ENCODE measurements at places on chromosomes 7 and 10.

DNA sequence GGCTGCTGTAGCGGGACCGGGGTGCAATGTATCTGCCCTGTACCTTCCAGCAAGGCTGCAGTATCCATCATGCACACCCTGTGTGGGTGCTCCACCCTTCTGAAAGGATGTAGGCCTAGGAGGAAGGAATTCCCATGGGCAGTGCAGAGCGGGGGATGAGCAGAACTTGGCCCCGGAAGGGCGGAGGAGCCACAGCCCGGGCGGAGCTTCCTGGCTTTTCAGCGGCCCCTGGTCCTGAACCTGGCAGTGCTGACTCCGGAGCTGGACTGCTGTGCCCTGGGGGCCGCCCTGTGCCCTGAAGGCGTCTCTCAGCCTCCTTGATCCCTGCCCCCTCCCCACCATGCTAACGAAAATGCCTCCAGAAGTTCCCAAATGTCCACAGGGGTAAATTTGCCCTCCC is 175.8 kb downstream of the TCERG1L start:
- DNase-seq, result no peak

- no peak for DNase-seq
These were observed 13.3 kb upstream of the SLC18A3 start for GRCh38 chr10:49596836-49597235.

DNA sequence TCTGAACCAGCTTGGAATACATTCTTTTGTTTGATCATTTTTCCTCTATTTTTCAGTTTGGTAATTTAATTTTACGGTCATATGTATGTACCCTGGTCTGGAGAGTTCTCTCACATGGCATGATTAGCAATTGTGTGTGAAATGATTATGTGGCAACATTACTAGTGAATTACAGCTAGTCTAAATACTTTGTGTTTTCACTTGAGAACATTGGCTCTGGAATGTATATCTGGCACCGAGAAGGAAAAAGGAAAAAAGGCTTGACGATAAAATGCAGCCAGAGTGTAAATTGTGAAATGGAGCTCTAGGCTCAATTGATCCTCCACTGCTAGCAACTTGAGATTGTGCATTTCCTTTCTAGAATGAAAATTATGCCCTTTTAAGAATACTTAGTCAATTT is 397.2 kb downstream of the EXOC4 start:
- no peak for DNase-seq

DNA sequence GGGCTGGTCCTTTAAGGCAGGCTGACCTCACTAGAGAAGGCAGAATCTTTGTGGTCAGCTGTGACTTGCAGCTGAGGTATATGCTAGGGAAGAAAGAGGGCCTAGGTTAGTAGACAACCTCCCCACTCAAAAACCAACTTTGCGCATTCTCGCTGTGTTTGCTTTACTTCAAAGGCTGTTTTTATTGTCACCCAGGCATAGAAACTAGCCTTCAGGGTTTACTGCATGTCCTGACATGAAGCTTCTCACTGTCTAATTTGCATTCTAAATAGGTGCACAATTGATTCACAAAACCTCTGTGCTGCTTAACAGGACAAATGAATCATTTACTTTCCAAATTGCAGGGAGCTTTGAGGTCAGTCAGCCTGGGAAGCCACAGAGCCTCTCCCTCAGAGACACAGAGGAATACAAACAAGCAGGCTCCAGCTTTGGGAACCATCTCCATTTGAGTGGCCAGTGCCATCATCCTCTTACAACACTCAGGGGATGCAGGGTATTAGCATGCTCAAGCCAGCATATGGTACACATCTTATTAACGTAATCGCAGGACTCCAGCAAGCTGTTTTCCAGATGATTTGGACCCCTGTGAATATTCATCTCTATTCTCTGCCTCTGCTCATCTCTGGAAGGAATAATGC is 596.4 kb upstream of the GHITM start:
- DNase-seq, result no peak

- no peak for DNase-seq
These were observed 47.4 kb downstream of the ORC5 start for GRCh38 chr7:104160375-104160774.

- no peak for DNase-seq
These were observed 74.7 kb downstream of the CUX1 start for GRCh38 chr7:101891936-101892640.

DNA sequence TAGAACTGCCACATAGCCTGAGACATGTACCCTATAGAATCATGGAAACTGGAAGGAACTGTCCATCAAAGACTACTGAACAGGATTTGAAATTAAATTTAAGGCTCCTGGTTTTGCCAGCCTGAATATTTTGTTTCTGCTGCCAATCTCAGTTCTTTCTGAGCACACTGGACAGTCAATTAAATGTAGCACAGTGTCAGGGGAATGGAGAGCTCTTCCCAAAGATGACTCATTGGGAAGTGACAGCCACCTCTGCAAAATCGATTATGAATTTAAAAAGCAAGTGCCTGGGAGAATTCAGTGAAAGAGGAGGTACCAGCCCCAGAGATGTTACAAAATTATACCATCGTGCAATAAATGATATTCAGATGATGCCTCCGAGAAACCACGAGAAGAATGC is 47.8 kb downstream of the CPXM2 start:
- DNase-seq, result no peak

GRCh38 chr10:128278362-128278761 is 152.1 kb upstream of the MKI67 start:
- no peak for DNase-seq

GRCh38 chr10:81019029-81019890 is 481.6 kb downstream of the SH2D4B start:
- DNase-seq, result no peak

DNA sequence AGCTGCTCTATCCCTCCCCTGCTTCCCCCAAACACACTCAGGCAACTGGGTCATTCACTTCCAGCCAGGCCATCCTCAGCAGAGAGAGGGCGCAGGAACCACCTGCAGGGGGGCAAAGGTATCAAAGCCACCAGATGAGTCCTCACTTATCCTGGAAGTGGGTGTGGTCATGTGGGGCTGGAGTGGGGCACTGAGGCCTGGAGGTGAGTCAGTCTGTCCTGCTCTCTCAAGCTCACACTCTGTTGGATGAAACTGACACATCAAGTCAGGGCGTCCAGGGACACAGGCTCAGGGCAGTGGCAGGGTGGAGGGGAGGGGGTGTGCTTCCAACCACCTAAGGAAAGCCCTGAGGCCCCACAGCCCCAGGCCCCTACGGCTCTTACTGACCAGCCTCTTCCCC is 8.0 kb upstream of the ELFN1 start:
- no peak for DNase-seq

- no peak for DNase-seq
These were observed 14.9 kb downstream of the SLC25A28 start for GRCh38 chr10:99605351-99605750.

DNA sequence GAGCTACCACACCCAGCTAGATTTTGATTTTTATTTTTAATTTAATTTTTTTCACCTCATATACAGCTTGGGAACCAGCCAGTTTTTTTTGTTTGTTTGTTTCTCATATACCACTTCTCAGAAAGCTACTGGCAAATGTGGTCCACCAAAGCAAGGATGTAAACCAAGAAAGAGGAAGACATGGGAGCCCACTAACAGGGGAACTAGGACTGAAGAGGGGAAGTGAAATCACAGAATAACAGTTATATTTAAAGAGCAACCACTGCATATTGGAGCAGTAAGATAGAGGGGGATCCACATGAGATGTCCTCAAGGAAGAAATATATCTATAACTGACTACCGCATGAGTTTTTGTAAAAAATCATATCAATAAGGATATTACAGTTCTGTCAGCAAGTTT is 10.5 kb downstream of the CPVL start:
- DNase-seq, result no peak

DNA sequence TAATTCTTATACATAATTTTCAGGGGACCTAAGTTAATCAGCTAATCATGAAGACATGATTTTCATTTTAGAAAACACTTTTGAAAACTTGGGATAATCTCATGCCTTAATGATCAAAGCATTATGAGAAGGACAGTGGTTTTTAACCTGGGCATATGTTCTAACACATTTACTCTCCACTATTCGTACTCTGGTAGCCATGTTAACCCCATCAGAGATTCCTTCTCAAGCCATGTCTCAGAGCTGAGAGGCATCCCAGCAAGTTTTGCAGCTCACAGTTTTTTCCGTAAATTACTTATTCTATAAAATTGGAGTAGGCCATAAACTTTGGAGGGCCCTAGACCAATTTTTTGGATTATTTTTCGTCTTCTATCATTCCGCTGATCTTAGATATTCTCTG is 15.7 kb downstream of the AKR1C1 start:
- no peak for DNase-seq

DNA sequence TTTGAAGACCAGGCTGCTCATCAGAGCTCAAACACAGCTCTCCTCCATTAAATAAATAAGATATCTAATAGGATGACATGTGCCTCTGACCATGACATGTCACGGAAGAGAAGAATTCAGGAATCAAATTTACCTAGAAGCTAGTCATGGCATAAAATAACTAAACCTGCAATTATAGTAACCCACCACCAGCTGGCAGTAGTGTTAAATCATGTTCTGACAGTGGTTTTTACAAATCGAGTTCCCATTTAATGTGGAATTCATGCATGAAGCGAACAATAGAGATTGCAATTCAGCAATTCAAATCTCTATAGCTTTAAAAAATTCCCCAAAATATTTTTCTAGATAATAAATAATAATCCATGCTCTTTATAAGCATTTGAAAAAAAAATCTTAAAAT is 74.6 kb upstream of the IKZF1 start:
- DNase-seq, result no peak

DNA sequence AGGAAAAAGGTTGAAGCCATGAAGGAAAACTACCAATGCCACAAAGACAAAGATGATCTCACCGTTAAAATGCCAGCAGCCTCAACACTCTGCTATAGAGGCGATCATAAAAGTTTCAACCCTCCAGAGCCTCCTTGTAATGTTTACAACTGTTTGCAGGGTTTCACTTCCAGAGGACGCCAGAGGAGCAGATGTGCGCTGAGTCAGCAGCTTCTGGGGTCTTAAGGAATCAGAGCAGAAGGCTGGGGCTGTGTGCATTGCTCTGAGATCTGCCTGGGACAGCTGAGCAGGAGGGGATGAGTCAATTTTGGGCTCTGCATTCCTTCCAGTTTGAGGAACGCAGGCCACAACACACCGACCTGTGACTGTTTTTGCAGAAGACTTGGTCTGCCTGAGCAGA is 98.3 kb downstream of the TMEM130 start:
- DNase-seq, result no peak

DNA sequence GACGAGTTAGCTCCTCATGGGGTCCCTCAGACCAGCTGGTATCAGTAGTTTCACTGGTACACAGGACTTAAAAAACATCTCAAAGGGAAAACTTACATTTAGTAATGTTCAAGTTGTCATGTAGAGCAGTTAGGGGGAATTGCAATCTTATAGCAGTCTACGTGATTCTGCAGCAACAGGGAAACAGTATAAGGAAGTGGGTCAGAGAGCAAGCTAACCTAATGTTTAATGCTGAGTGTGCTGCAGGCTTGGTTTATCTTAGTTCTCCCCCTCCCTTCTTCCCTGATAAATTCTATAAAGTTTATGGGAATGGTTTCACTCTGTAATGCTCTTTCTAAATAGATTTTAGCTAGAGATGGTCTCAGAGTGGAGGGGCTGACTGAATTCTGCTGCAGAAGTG is 11.3 kb downstream of the SPAM1 start:
- DNase-seq, result no peak

DNA sequence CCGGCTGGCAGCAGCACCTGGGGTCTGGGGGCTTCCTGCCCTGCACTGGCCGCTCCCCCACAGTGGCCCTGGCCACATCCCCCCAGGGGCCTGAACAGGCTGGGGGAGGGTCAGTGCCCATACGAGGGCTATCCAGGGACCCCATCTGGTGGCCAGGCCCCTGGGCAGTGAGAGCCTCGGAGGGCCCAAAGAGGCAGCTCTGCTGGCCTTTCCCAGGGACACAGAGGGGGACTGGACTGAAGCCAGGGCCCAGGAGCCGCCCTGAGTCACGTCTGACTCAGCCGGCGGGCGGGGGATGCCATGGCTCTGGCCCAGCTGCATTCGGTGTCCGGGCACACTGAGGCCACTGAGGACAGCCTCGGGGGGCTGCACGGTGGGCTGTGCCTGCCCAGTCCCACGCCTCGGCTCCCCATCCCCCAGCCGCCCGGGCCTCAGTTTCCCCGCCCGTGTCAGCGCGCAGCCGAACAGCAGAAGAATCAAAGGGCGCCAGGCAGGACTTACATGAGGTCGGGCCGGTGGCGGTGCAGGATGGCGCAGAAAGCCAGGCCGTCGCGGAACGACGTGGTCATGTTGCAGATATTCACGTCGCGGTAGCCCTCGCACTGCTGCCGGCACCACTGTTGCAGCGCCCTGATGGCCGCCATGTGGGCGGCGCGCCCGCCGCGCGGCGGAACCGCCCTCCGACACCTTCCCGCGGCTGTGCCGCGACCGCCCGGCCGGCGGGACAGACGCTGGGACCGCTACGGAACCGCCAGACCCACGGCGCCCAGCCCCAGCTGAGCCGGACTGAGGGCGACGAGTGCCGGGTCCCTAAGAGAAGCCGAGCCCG is at the start of gene MICALL2:
TSS of gene MICALL2 (minus strand) at position 788 of the 829 bp plus-strand sequence. CDS start at position 644, 144 bp downstream.
- DNase-seq, result no peak

DNA sequence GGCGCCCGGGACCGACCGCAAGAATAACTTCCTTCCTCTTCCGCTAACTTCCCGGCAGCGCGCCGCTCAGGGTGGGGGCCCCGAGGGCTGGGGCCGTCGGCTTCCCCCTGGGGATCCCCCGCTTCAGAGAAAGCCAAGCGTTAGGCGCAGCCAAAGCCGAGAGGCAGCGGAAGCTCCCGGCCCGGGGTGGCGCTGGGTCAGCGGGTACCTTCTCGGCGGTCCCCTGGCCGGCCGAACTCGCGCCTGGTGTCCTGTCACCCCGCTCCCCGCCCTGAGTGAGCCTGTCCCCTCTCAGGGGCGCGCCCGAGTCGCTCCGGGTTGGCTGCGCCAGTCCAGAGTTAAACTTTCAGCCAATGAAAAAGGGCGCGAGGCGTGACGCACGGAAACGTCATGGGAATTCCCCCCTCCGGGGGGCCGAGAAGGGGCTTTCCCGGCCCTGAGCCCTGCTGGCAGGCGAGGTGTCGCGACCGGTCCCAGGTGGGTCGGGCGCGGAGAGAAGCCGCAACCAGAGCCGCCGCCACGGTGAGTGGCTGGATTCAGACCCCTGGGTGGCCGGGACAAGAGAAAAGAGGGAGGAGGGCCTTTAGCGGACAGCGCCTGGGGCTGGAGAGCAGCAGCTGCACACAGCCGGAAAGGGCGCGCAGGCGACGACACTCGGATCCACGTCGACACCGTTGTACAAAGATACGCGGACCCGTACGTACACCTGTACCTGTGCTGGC is 1.3 kb upstream of the NFKB2 start:
- DNase-seq, result peak; percentile 99

Measured in activated CD4-positive, alpha-beta T cell treated with anti-CD3 and anti-CD28 coated beads for 1 hour (primary cell).